ENCODE measurements at places on chromosomes 16 and 17.

- DNase-seq = no peak
These were observed 118.9 kb downstream of the AATF start for GRCh38 chr17:37067555-37068111.

DNA sequence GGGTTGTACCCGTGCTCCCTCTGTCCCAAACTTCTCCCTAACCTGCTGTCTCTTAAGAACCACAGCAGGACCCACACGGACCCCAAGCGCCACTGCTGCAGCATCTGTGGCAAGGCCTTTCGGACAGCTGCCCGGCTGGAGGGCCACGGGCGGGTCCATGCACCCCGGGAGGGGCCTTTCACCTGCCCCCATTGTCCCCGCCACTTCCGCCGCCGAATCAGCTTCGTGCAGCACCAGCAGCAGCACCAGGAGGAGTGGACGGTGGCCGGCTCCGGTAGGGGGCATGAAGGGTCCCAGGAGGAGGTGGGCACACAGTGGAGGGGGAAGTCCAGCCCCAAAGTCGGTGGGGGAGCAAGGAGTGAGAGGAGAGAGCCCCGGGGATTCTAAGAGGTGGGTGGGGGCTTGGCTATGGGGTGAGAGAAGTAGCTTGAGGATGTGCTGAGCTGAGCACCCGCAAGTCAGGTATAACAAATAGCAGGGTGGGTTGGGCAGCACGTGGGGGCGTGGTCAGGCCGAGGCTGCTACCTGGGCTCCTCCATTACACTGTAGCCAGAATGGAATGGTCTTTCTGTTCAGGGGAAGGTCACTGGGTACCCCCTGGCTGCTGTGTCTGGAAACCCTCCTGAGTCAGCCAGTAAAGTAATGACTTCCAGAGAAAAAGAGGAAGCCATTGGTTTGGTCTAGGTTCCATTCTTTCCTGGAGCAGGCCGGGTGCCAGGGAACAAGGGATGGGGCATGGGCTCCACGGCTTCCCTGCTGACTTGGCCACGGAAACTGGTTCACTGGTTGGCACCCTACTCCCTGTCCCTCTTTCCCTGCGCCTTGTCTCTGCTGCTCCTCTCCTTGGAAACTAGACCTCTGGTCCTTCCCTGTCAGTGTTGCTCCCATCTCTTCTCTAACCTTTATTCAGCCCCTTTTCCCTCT, 7.1 kb downstream of the PRSS53 start:
- no peak for DNase-seq

- no peak for DNase-seq
These were observed 8.3 kb upstream of the CHD3 start for GRCh38 chr17:7880076-7880868.

- no peak for DNase-seq
These were observed 484 bp downstream of the CD300LB start for GRCh38 chr17:74530831-74531150.

- DNase-seq = no peak
These were observed 6.5 kb upstream of the LLGL1 start for GRCh38 chr17:18218756-18219415.

- DNase-seq = no peak
These were observed 144.7 kb upstream of the HS3ST3A1 start for GRCh38 chr17:13746404-13746803.
